ENCODE measurements at places on chromosomes 1 and 21.

DNA sequence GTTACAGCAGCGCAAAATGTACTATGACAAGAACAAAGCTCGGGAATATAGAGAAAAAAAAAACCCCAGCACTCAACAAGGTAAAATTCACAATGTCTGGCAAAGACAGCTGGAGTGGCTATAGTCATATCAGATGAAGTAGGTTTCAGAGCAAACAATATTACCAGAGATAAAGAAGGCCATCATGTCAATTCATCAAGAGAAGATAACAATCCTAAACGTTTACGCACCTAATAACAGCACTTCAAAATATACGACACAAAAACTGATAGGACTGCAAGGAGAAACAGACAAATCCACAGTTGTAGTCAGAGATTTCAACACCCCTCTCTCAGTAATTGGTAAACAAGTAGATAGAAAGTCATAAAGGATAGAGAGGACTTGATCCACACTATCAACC lies 455.2 kb downstream of the PTPRU start:
- DNase-seq: no peak

- no peak for DNase-seq
Observed at GRCh38 chr1:203828002-203828401, 32.6 kb downstream of the ZBED6 start.

DNA sequence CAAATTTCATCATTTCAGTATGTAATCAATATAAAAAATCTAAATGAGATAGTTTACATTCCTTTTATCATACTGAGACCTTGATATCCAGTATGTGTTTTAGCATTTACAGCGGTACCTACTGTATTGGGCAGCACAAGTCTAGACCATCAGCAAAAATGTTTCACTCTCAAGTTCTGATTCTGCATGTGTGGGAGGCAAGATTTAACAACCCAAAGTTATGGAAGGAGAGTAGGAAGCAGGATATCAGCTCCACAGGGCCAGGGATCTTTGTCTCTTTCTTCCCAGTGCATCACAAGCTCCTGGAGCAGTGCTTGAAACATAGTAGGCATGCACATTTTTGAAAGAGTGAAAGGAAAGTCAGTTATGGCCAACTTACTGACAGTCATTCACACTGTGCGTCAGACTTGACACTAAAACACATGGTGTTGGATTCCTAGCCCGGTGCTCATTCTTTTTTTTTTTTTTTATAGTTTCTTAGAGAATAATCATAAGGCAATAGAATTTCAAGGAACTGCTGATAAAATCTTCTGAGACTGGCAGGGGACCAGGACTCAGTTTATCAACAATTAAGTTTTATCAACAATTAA lies 6.1 kb downstream of the TENT5C start:
- no peak for DNase-seq

DNA sequence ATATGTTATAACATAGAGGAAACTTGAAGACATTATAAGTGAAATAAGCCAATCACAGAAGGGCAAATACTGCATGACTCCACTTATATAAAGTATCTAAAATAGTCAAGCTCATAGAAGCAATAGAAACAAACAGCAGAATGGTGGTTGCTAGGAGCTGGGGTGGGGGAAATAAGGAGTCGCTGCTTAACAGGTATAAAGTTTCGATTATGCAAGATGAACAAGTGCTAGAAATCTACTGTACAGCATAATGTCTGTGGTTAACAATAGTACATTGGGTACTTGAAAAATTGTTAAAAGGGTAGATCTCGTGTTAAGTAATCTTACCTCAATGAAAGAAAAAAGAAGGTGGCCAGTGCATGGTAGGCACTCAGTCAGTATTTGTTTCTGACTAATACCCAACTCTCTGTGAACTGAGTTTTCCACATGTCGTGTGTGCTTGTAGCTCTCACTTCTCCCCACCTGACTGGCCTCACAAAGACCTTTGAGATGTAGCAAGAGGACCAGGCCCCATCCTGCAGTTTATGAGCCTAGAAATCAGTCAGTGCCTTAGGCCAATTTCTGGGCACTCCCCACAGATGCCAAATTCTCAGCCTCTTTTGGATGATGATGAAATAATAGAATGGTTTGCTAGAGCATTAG lies 14.7 kb upstream of the SPRR5 start:
- no peak for DNase-seq

DNA sequence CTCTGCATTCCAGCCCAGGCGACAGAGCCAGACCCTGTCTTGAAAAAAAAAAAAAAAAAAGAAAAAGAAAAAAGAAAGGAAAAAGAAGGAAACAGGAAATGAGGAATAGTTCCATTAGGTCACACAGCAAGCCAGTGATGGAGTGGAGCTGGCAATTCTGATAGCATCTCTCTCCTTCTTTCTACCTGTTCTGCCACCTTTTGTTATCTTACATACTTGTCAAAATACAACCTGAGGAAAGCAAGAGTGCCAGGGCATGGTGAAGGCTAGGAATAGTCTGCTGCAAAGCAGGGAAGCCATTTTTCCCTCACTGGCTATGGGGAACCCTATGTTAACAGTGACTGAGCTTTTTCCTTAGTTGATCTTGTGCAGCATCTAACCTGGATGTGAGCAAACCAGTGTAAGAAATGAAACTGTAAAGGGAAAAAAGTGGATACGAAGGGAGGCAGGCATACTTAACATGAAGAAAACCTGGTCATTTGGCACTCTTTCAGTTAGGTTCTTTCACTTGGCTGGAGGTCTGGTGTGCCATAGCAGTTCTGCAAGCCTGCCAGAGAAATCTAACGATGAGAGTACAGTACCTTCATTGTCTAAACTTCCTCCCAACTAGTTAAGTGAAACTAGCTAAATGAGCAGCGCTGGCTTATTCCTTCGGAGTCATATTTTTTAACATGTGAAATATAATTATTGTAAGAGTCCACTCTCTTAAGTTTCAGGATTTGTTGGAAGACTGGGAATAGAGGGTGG lies 17.9 kb upstream of the THEM5 start:
- no peak for DNase-seq

GRCh38 chr1:34865981-34866761 lies 6.6 kb upstream of the SMIM12 start:
- peak; percentile 83 for DNase-seq

- no peak for DNase-seq
Observed at GRCh38 chr1:8147956-8148355, 121.8 kb upstream of the ERRFI1 start.

- DNase-seq: no peak
Observed at GRCh38 chr21:30044447-30045064, 104.8 kb upstream of the GRIK1 start.

GRCh38 chr1:54814571-54814970 lies 13.4 kb upstream of the TTC22 start:
- DNase-seq: no peak

DNA sequence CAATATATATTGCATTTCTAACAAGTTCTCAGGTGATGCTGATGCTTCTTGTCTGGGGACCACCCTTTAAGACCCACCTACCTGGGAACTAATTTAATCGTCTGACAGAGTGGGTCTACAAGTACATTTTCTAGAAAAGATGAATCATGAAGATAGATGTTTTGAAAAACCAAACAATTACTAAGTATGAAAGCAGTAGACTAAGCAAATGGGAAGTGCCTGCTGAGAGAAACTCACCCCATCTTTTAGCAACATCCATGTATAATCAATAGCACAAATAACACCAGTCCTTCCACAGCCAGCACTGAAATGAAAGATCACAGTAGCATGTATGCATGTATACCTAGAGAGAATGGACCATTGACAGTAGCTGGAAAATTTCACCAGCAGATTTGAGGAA lies 17.3 kb downstream of the PTPN22 start:
- no peak for DNase-seq

DNA sequence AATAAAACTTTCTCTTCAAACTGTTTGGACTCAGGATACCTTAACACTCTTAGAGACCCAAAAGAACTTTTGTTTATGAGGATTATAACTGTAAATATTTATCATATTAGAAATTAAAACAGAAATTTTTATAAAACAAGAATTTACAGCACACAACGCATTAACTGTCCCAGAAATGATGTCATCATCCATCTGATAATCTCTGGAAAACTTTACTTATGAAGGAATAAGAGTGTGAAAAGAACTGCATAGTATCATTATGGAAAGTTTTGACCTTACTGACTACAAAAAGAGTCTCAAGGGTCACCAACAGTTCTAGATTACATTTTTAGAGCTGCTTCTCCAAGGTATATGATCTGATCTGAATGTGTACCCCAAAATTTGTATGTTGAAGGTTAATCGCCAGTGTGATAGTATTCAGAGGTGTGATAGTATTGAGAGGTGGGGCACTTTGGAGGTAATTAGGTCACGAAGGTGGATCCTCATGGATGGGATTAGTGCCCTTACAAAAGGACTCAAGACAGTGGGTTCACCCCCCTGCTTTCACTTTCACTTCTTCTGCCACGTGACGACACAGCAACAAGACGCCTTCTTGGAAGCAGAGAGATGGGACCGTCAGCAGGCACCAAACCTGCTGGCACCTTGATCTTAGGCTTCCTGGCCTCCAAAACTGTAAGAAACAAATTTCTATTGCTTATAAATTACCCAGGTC lies 95.7 kb upstream of the NR5A2 start:
- DNase-seq: no peak

DNA sequence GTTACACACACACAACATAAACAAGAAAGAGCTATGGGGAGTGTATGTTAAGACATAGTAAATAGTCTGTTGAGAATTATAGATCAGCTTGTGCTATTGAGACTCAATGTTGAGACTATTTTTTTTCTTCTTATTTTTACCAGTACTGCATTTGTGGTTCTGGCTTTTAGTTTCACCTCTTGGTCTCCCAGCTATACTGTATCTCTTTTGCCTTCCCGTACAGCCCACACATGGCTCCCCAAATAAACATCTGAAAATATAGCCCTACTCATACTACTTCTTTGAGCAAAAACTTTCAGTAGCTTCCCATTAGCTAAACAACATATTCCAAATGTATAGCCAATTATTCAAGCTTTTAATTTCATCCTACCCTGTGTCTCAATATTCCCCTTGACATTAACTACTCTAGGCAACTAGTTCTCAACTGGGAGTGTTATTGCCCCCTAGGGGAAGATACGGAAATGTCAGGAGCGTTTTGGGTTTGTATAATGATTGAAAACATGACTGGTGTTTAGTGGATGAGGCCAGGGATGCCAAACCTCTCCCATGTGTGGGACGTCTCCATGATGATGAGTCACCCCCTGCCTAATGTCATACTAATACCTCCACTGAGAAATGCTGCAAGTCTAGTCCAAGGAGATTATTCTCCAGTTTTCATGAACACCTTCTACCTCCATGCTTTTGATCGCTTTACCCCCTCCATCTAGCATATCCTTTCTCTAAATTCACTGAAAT lies 6.8 kb downstream of the RPE65 start:
- DNase-seq: no peak
